Activated naive CD8-positive, alpha-beta T cell treated with anti-CD3 and anti-CD28 coated beads, Interleukin-2, amount 50 U/mL, for 24 hours (primary cell): ENCODE measurements at places on chromosomes 13 and 19.

DNA sequence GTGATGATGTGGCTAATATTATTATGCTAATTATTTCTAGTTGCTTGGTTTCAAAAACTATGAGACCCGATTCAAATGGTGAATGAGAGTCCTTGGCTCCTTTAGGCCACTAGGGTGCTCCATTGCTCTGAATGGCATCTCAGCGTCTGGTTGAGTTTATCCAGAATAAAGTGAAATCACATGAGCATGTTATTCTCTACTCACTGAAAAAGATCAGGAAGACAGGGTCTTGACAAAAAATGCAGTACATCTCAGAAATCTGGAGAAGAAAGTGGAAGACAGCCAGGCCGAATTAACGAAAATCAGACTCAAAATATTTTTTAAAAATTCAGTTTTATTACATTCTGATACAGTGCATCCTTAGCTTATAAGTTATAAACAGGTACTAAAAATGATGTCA lies 516.2 kb downstream of the MYO16 start:
- no peak overlapping the region for H3K27ac ChIP-seq
- no peaks in the 10 kb centered on the region for H3K4me1 ChIP-seq
- H3K36me3 ChIP-seq, result no peaks in the 10 kb centered on the region
- H3K4me3 ChIP-seq, result no peak overlapping the region

GRCh38 chr13:41710771-41711170 lies 250.1 kb downstream of the VWA8 start:
- H3K27me3 ChIP-seq, result no peaks in the 10 kb centered on the region
- peaks cover 8% of the 10 kb centered on the region for H3K4me1 ChIP-seq
- peaks cover 6% of the 10 kb centered on the region for H3K36me3 ChIP-seq
- no peak for DNase-seq
- H3K4me3 ChIP-seq, result no peak overlapping the region

GRCh38 chr13:103273825-103274224 lies 207.6 kb upstream of the SLC10A2 start:
- H3K27me3 ChIP-seq, result no peaks in the 10 kb centered on the region
- no peaks in the 10 kb centered on the region for H3K36me3 ChIP-seq
- H3K4me1 ChIP-seq, result no peaks in the 10 kb centered on the region
- no peak overlapping the region for H3K27ac ChIP-seq

DNA sequence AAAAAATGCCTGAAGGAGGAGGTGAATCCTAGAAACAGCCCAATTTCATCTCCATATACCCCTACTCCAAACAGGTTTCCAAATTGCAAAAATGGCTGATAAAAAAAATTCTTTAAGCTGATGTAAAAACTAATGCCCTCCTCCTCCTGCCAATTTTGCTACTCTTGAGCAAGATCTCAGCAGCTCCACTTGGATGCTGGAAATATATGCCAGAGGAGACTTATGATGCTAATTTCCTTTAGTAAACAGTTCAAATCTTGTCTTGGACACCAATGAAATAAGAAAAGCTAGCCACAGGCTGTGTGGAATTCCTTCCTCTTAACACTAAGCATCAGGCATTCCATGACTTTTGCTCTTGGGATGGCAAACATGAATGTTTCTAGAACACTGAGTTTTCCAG lies 67.5 kb downstream of the INSR start:
- no peak for DNase-seq
- peaks cover 5% of the 10 kb centered on the region for H3K27me3 ChIP-seq
- no peaks in the 10 kb centered on the region for H3K36me3 ChIP-seq
- H3K27ac ChIP-seq, result no peak overlapping the region
- H3K4me1 ChIP-seq, result peaks cover 7% of the 10 kb centered on the region

GRCh38 chr19:37989855-37990254 lies 82.8 kb downstream of the SIPA1L3 start:
- DNase-seq, result no peak
- H3K4me1 ChIP-seq, result peaks cover 21% of the 10 kb centered on the region
- H3K36me3 ChIP-seq, result no peaks in the 10 kb centered on the region
- H3K27me3 ChIP-seq, result no peaks in the 10 kb centered on the region
- no peak overlapping the region for H3K27ac ChIP-seq
- no peak overlapping the region for H3K4me3 ChIP-seq
